Right atrium auricular region (tissue), 2 donors: ENCODE measurements at places on chromosomes 16 and 17. TPM values are rescaled to one million over a fixed set of nuclear protein-coding genes. Genes with fewer than 3 reads are reported as not detected.

DHRS7C gene
- 79.3 TPM for total RNA-seq

- no peak for DNase-seq
Measured at GRCh38 chr16:3058139-3059030, 7.1 kb upstream of the IL32 start.

- peak; percentile 47 for DNase-seq
Measured at GRCh38 chr16:57563761-57564160, 21.3 kb downstream of the ADGRG5 start.

GRCh38 chr17:356671-357434 lies 4.2 kb upstream of the RPH3AL start:
- no peak for DNase-seq
